ENCODE measurements at places on chromosomes 2 and 18.

DNA sequence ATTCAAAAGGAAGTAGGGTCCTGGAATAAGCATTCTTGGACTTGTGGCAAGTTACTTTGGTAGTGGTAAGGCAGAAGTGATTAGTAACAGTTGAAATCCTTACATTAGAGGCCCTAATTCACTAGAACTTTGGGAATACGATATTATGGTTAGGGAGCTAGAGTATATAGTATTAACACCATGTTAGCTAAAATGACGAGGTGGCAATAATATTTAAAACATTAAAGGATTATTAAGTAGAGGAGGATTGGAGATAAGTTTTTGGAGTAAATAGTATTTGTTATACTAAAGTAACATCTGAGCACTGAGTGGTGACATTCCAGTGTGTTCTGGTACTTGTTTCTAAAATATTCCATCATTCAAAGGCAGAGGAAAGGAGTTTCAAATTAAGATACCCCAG, 91.0 kb downstream of the AGPS start:
- ATAC-seq: no peak

GRCh38 chr18:43004421-43004820, 111.1 kb downstream of the RIT2 start:
- ATAC-seq: no peak

DNA sequence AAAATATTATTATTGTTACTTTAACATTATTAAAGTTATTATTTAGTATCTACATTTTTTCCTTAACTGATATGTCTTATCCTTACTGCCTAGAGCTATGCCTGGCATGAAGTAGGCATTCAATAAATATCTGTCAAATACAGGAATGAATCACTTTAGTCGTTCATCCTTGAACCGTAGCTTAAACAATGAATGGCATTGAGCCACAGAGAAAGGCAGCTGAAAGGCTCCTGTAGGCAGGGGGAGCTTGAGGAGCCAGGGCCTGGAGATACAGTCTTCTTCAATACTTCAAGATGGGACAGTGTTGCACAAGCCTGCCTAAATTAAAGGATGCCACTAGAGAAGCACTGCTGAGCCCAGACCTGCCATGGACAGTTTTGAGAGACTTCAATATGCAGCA, 22.5 kb downstream of the CYRIA start:
- no peak for ATAC-seq

GRCh38 chr2:62303788-62304187, 107.9 kb downstream of the B3GNT2 start:
- no peak for ATAC-seq

GRCh38 chr2:109527846-109528705, 85.7 kb downstream of the SEPTIN10 start:
- ATAC-seq: no peak

DNA sequence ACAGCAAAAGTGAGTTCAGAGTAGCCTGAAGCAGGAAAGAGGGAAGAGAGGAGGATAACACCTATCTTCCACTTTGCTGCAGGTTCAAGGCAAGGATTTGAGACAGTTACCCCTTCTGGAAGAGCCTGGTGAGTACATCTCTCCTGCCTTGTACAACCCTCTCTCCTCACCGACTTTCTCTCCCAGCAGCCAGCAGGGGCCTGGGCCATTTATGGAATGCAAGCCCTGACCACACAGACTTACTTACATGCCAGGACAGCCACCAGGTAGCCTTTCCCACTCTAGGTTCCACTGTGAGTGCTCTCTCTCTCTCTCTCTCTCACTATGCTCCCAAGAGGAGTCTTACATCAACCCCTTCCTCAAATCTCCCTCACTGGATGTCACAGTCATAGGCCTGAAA, 57.0 kb downstream of the BCL11A start:
- ATAC-seq: no peak

GRCh38 chr18:11981192-11981542, at the start of gene IMPA2:
IMPA2 (plus strand) TSS chr18:11981507; CDS start chr18:11981670, 163 bp downstream.
- ATAC-seq: no peak

DNA sequence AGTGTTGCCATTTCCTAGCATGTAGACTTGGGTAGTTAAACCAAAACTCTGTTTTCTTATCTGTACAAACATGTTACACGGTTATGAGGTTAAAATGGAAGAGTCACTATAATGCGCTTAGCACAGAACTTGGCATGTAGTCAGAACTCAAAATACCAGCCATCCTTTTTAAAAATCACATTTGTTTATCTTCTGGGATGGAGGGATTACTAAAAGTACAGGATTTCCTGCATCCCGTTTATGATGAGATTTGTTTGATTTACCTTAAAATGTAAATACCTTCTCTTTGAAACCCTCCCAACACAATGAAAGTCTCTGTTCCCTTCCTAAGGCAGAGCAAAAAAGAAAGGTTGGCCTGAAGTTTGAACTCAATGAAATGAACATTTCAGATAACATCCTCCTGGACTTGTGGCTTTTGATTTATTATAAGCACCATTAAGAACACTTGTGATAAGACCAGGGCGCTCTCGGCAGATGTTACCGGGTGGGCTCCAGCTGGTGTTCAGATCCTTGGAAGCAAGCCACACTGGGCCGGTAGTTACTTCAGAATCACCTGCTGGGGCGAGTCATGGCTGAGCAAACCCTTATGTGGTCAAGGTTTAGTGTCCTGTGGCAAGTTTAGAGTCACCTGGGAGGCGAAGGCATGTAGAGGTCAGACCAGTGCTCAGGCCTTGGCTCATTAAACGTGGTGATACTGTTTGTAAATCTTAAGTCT, 105.7 kb downstream of the MGAT5 start:
- ATAC-seq: no peak

GRCh38 chr18:75111760-75112159, 97.2 kb downstream of the PTGR3 start:
- ATAC-seq: no peak

- ATAC-seq: no peak
Observed at GRCh38 chr2:9781252-9781651, 62.0 kb upstream of the TAF1B start.

- ATAC-seq: no peak
Observed at GRCh38 chr2:207483066-207483465, 46.7 kb upstream of the CREB1 start.

DNA sequence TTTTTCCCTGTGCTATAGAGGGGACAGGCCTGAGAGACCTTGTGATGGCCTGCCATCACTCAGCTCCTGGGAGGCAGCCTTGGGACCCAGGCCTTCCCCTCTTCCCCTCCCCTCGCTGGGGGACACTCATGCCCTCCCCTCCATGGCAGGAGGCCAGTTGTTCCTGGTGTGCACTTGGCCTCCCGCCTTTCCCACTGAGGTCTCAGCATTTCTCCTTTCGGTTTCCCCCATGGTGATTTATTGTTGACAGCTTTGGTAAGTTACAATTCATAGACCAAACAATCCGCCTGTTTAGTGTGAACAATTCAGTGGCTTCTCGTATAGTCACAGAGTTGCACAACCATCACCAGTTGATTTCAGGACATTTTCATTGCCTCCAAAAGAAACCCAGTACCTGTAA, 10.2 kb upstream of the CNDP1 start:
- ATAC-seq: no peak

GRCh38 chr2:234635284-234635683, 138.4 kb upstream of the ARL4C start:
- ATAC-seq: no peak

DNA sequence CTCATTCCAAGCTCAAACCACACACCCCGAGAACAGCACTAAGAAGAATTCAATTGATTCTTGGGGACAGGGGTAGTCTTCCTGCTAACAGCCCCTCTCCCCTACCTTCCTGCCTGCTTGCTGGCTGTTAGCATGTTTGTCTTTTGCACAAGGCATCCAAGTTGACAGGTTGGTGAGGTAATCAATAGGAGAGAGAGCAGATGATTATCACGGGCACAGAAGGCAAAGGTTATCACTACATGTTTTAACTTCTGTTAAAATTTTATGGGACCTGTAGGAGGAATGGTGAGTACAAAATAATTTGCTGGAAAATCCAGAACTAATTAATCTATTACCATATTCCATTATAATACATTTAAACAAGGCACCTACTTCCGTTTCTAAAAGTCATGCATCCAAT, 442.1 kb upstream of the TCF4 start:
- no peak for ATAC-seq

GRCh38 chr2:6999211-6999877, 82.1 kb downstream of the RNF144A start:
- ATAC-seq: no peak

- ATAC-seq: no peak
Observed at GRCh38 chr2:10151462-10151861, 28.9 kb downstream of the RRM2 start.

Data from activated T-helper 17 cell treated with anti-CD3 and anti-CD28 coated beads, Interleukin-2, amount 50 U/mL, for 72 hours (primary cell).